ENCODE measurements at places on chromosomes 7 and 10.

GRCh38 chr7:7868572-7868899 is 100.1 kb upstream of the GLCCI1 start:
- no peak for DNase-seq

DNA sequence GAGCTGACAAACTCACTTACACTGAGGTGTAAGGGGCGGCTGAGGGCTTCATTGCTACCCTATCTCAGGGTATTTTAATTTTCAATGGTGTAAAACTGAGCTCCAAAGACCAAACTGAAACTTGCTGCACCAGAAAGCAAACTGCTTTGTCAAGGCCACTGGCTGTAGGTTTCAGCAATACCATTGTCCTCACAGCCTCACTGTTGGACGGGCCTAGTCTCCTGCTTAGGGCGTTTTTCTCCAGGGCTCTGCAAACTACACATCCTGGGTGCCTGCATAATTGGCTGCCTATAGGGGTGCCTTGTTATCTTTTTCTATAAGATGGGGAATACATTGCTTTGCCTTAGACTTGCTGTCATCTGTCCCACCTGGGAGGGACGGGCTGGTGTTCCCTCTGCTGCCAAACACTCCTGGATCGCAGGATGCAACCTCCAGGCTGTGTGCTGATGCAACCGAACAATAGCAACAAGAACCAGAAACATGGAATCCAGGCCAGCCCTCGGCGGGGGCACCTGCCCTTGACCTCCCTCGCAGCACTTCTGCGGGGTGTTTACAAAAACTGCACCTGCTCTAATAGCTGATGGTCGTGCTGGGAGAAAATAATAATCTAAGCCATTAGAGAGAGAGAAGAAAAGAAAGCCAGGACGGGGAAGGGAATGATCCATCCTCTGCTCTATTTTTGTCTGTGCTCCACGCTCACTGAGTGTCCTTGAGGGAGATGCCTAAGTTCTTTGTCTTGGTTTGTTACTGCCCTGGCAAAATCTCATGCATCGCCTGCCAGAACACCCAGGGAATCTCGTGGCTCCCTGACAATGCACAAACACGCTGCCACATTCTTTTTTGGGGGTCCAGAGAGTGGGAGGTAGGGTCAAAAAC is 104.5 kb downstream of the GALNT17 start:
- no peak for DNase-seq

DNA sequence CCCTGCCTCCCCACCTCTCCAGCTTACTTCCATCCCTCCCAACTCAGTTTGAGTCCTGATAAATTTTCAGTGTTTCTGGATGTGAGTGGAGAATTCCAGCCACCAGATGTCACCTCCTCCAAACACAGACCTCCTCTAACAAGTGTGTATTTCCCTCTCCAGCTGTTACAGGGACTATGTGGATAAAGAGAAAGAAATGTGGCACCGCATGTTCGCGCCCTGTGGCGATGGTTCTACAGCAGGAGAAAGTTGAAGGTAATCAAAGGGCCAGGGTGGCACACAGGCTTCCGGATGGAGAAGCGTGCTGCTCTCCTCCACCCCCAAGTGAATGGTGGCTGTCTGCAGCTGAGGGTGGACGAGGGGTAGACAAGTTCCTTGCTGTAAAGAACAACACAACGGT is 14.7 kb downstream of the FKBP6 start:
- peak; percentile 80 for DNase-seq

DNA sequence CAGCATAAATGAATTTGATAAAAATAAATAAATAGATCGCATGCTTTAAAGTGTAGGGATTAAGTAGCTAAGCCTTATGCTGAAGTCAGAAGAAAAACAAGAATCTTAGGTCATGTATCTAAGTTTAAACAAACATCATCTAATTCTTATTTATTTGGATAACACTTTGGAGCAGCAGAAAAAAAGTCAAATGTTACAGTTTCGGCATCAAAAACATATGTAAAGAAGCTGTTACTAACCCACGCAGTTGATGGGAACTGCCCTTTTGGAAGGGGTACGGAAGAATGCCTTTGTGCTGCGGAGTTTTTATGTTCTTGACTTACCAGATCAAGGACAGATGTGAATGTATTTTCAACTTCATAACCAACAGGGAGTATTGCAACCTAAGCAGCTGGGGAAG is 37.3 kb upstream of the HABP2 start:
- peak; percentile 1 for DNase-seq

DNA sequence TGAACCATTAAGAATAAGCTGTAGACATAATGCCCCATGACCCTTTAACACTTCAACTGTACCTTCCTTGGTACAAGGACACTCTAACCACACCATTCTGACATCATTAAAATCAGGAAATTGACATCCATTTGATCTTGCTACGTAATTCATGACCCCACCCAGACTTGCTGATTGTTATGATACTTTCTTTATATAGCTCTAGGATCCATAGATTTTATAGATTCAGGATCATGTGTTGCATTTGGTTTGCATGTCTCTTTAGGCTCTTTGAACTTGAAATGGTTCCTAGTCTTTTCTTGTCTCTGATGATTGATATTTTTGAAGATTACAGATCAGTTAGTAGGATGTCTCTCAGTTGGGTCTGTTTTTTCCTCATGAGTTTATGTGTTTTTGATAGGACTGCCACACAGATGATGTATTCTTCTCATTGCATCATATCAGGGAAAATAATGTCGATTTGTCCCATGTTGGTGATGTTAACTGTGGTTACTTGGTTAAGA is 13.5 kb downstream of the CCM2 start:
- no peak for DNase-seq

DNA sequence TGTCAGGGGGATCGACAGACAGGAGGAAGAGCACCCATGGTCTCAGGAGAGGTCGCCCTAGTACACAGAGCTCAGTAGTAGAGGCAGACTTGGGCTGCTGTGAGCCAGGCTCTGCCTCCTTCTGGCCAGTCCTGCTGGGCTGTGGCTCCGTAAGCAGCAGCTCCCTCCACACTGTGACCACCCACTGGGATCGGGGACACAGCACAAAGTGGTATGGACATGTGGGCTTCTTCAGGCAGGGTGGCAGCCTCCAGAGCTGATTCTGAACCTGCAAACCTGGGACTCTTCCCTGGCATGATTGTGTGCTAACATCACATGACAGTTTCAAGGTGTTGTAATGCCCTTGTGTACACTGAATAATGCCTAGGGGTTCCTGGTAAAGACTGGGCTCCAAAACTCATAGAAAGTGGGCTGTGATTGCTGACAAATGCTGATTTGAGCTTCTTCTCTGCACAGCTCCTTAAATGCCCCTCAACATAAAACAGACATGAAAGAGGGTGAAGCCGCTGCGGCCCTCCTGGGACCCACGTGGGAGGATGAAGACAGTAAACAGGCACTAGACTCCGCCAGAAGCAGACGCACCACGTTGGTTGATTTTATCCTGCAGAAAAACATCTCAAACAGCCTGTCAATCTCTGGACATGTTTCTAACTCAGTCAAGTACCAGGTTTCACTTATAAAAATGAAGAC is 76.7 kb downstream of the GPR26 start:
- peak; percentile 55 for DNase-seq

- DNase-seq, result peak; percentile 85
Observed at GRCh38 chr10:46555713-46556514, 544 bp downstream of the GPRIN2 start.

DNA sequence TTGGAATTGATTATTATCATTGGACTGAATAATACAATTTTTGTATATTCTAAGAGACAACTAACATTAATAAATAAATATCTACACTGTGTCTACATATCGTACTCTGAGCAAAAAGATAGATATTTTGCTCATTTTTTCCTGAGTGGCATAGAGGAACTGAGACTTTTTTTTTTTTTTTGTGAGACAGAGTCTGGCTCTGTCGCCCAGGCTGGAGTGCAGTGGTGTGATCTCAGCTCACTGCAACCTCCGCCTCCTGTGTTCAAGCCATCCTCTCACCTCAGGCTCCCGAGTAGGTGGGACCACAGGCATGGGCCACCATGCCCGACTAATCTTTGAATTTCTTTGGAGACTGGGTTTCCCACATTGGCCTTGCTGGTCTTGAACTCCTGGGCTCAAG is 14.0 kb downstream of the KMT2E start:
- no peak for DNase-seq

- DNase-seq, result no peak
Observed at GRCh38 chr7:113199136-113199535, 80.8 kb upstream of the SMIM30 start.

DNA sequence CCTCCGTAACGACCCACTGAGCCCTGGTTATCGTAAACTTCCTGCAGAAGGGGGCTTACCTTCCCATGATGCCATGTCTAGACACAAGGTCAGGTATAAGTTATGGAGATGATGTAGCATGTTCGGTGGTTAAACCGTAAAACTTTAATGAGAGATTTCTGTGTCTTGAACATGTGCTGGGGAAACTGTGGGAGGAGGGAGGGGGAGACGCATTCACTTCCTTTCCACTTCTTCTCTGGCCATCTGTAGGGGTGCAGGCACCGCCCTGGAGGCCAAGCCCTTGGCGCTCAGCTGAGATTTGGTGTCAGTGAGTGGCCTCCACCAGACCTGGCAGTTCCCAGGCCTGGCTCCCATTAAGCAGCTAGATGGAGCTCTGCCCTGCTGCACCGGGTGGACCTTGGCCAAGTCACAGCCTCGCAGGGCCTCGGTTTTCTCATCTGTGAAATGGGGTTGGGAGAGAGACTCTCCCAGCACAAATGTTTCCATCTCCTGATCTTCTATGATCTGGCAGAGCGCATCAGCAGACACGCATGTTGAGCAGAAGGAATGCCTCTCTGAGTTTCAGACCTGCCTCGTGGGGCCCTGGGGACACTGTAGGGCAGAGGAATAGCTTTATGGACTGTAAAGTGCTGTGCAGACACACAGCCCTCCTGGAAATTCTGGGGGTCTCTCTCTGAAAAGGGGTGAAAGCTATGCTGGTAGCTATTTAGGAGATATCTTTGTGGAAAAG is 106.0 kb downstream of the COL26A1 start:
- DNase-seq, result peak; percentile 50

GRCh38 chr7:158758586-158759244 is 54.1 kb upstream of the NCAPG2 start:
- no peak for DNase-seq

DNA sequence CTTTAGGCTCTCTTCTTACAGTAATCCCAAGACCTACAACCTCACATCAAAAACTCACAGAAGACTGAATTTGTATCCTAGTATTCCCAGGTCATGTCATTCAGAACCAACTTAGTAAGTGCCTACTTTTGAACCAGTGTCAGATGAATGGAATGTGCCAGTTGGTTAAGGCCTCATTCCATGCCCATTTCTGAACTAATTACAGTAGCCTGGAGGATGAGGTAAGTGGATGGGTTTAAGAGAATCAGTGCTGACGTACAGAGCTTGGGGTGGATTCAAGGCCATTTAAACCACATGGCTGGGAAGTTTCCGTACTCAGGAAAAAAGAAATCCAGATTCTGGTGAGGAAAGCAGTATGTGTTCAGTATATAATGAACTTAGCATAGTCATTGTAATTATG is 21.9 kb upstream of the FOXP2 start:
- peak; percentile 70 for DNase-seq

DNA sequence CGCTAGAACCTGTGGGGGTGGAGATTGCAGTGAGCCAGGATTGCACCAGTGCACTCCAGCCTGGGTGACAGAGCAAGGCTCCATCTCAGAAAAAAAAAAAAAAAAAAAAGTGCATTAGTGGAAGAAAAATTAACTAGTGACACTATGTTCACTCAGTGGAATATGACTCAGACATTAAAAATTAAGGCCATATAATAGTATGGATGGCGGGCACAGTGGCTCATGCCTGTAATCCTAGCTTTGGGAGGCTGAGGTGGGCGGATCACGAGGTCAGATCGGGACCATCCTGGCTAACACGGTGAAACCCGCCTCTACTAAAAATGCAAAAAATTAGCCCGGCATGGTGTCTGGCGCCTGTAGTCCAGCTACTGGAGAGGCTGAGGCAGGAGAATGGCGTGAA is 3.4 kb downstream of the PHYH start:
- DNase-seq, result no peak

GRCh38 chr7:37703361-37703760 is 19.8 kb downstream of the GPR141 start:
- no peak for DNase-seq

GRCh38 chr7:23014681-23015080 is 751 bp upstream of the HYCC1 start:
- no peak for DNase-seq

DNA sequence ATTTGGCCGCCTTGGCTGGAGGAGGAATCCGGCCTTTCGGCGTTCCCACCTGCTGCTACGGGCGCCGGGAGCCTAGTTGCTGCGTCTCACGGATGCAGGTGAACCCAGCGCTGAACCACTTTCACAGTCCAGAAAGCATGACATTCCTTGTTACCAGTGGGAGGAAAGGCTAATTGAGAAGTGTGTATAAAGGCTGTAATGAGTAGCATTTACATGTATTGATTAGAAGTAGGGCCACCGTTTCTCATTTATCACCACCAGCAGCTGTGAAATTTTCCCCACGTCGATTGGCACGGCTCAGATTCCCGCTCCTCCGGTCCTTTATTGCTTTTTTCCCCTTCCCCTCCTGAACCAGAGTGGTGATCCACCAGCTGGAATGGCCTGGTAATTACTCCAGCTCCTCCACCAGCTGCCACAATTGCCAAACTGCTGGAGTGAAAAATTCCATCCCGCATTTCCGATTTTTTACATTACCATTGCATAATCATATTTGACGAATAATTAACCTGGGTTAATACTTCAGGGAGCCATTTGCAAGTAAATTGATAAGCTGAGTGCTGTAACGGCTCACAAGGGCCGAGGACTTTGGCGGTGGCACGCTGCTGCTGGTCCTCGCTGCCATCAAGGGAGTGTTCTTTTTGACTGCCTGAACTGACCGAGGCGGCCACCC is 153.3 kb downstream of the POU6F2 start:
- no peak for DNase-seq

DNA sequence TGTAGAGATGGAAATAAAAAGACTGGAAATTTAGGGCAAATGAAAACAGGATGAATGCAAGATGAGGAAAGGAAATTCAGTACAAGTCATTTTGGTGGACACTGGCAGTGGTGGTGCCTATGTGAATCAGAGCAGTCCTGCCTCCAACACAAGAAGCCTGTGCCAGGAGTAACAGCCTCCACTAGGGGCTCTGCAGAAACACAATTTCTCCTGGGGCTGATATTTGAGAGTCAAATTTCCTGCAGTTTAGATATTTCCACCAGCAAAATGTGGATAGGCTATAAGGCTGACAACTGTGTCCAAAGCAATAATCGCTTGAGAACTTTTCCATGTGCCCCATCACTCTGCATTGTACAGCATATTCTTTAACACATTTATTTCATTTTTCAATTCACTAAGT is 4.7 kb upstream of the PLXDC2 start:
- DNase-seq, result peak; percentile 61

DNA sequence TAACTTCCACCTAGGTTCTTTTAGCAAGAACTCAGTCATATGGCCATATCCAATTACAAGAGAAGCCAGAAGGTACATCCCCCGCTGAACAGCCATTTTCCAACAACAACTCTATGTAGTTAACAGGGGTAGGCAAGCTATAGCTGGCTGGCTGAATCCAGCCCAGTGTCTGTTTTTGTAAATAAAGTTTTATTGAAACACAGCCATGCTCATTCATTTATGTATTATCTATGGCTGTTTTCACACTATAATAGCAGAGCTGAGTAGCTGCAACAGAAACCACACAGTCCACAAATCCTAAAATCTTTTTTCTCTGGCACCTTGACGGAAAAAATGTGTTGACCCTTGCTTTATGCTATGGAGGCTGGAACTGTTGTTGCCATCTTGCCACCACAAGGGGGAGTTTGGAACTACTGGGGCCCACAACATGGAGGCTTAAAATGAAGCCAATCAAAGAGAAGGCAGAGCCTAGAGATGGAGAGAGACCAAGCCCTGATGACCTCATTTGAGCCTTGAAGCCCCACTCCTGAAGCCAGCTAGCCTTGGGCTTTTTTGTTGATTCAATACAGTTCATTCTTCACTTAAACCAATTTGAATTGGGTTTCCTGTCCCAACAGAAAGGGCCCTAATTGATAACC is 33.3 kb upstream of the XPNPEP1 start:
- peak; percentile 78 for DNase-seq

Data from islet precursor cell (in vitro differentiated cells).